ENCODE measurements at places on chromosomes 12 and 14. TPM values are rescaled to one million over a fixed set of nuclear protein-coding genes. Genes with fewer than 3 reads are reported as not detected.
A peak's percentile ranks its signal among the peaks of the same experiment; 100 is the strongest.

- no peak for DNase-seq
Measured at GRCh38 chr12:71349950-71350349, 89.6 kb upstream of the LGR5 start.

DNA sequence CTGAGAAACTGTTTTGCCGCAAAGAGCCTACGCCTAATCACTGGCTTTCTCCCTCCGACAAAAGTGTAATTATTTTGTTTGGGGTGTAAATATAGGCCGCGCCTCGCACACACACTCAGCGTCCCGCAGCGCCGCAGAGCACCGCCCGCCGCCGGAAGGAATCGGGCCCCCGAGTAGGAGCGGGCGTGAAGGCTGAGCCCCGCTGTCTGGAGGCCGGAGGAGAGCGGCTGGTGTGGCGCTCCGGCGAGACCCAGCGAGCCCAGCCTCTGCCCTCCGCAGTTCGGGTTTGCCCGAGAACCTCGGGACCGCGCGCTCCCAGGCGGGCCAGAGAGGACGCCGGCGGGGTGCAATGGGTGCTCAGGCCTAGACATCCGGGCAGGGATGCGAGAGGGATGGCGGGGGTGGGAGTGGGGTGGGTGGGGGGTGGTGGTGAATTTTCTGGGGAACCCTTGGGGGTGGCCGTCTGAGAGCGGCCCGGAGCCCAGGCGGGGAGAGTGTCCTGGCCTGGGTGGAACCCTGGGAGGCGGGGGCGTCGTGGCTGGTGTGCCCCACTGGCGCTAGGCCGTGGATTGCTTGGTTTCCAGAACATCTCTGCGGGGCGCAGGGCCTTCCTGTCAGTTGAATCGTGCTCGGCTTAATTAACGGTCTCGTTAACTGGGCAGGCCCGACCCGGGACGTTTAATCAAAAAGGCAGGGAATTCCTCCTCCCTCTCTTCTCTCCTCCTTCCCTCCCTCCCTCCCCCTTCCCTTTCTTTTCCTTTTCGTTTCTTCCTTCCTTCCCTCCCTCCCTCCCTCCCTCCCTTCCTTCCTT, 4.7 kb upstream of the LHX5 start:
- DNase-seq, result no peak

GRCh38 chr14:91252871-91253794, 8.6 kb upstream of the GPR68 start:
- peak; percentile 46 for DNase-seq

GRCh38 chr12:23523339-23523738, 426.1 kb downstream of the SOX5 start:
- no peak for DNase-seq

GRCh38 chr14:38662781-38663180, 406.9 kb upstream of the CLEC14A start:
- no peak for DNase-seq

- no peak for DNase-seq
Measured at GRCh38 chr12:96719660-96720362, 187.2 kb upstream of the NEDD1 start.

Gene OR11H7
- total RNA-seq, result not detected

Gene FAIM2
- 2.4 TPM for total RNA-seq

GRCh38 chr12:117063162-117063911, 35.9 kb downstream of the TESC start:
- DNase-seq, result peak; percentile 46

Gene ALX1
- not detected for total RNA-seq

GRCh38 chr14:28756884-28757570, 9.6 kb upstream of the FOXG1 start:
- DNase-seq, result no peak

Gene PPFIA2
- 1.3 TPM for total RNA-seq

GRCh38 chr12:71748081-71748850, 6.4 kb upstream of the RAB21 start:
- DNase-seq, result no peak

Gene KRT74
- total RNA-seq, result not detected

- no peak for DNase-seq
Measured at GRCh38 chr12:3809357-3810015, 56.6 kb upstream of the CRACR2A start.

Gene CD27
- not detected for total RNA-seq

- DNase-seq, result no peak
Measured at GRCh38 chr14:95535226-95536021, 574 bp downstream of the GLRX5 start.

DNA sequence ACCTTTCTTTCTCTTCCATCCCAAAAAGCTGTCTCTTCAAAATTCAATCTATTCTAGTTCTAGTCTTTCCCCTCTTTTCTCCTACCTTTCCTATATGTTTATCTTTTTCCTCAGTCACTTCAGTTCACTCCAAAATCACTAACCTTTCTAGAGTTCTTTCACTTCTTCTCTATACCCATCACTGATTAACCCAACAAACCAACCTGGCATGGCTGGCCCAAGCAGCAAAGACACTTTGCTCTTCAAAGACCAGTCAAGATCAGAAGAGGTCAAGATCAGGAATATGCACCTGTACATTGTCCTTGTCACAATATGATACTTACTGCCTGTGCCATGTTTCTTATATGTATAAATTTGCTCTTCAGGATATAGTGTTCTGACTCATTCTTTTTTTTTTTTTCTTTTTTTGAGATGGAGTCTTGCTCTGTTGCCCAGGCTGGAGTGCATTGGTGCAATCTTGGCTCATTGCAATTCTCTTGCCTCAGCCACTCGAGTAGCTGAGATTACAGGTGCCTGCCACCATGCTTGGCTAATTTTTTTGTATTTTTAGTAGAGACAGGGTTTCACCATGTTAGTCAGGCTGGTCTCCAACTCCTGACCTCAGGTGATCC, 112.9 kb downstream of the C12orf42 start:
- DNase-seq, result no peak

Gene PRR4
- 1.3 TPM for total RNA-seq

DNA sequence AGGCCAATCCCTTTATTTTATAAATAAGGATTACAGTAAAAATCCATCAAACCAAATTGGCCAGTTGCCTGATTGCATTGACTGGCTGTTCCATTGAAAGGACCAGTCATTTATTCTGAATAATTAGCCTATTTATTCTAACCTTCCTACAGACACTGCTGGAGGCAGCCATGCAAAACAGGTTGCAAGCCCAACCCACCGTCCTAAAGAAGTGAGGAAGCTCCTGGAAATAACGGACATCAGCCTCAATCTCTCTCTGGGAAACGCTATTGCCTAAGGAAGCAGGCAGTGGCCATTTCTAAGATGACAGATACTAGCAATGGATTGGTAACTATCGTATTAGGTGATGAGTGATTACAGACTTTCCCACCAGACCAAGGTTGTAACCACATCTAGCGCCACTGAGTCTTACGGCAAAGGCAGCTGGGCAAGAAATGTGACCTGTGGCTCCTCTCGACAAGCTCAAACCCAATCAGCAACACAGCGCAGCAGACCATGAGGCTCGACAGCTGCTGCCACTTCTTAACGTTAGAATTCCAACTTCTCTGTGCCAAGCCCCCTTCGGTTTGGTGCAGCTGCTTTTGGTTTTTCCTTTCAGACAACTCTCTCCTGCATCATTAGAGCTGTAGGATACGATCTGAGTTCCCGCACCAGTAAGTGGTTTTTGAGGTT, 134.2 kb downstream of the KCNK10 start:
- DNase-seq, result no peak

Gene FLVCR2
- total RNA-seq, result 1.4 TPM

- no peak for DNase-seq
Measured at GRCh38 chr12:126944684-126945083, 1322.3 kb upstream of the TMEM132C start.

DNA sequence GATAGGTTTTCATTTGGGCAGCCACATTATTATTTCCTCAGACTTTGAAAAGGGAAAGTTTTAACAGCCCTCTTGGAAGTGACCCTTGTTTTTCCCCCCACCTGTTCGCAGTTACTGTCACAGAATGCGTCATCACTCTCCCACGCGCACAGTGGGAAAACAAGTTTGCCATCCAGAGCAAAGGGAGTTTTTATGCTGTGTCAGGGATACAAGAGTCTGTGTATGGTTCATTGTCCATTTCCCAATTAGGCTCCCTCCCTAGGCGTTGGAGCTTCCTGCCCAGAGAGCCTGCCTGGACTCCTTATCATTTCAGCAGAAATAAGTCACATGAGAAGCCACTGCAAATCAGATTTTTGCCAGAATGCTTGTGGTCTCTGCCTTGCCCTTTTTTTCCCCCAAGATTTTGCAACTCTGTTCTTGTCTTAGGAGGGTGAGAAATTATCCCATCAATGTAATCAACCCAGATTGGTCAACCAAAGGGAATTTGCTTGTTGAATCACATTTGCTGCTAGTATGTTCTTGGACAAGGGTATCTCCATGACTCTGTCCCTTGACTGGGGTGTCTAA, 104.1 kb downstream of the IGF1 start:
- no peak for DNase-seq

- peak; percentile 83 for DNase-seq
Measured at GRCh38 chr12:89544681-89545184, 18.9 kb upstream of the POC1B start.

GRCh38 chr12:58420503-58420902, 479.1 kb downstream of the ATP23 start:
- no peak for DNase-seq

DNA sequence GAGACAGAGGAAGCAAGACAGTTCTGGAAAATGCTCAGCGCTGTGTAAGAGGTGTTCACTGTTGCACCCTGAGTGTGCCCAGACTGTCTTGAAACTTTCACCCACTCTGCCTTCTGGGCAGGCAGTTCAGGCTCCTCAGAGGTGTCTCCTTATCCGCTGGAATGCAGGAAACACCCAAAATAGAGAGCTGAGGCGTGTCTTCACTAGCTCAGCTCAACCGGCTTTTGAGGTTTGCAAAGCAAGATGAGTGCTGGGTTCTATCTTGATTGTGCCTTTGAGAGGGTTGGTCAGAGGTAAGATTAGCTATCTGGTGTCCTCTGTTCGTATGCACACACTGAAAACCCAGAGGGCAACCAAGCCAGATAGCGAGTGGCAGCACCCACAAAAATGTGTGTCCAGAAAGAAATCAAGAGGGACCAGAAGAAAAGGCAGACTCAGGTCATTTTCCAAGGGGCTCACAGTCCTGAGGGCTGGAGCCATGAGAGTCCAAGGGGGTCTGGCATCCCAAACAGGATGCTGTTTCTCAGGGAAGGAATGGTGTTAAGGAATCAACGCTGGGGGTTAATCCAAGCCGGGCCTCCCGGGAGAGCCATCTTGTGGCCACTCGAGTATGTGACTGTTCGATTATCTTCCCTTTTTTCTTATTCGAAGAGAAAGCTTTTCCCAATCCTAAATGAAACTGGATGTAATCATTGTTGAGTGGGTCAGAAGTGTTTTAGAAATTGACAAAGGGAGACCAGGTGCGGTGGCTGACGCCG, 47.1 kb downstream of the TBX3 start:
- DNase-seq, result no peak

- no peak for DNase-seq
Measured at GRCh38 chr14:61331992-61332657, 10.7 kb downstream of the PRKCH start.

DNA sequence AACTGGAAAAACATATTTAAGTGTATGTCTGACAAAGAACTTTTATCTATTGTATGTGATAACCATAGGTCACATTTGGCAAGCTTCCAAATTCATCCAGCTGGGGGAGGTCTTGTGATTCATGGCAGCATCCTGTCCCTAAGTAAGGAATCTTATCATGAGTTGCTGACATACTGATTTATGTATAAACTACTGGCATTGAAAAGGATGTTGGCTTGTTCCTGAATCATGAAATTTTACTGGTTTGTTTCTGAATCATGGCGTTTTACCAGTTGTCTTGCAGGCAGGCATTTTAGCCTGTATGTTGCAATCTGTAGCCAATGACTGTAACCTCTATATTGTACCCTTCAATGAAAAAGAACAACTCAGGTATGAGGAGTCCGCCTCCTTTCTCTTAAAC, 244.8 kb downstream of the IPO8 start:
- no peak for DNase-seq

DNA sequence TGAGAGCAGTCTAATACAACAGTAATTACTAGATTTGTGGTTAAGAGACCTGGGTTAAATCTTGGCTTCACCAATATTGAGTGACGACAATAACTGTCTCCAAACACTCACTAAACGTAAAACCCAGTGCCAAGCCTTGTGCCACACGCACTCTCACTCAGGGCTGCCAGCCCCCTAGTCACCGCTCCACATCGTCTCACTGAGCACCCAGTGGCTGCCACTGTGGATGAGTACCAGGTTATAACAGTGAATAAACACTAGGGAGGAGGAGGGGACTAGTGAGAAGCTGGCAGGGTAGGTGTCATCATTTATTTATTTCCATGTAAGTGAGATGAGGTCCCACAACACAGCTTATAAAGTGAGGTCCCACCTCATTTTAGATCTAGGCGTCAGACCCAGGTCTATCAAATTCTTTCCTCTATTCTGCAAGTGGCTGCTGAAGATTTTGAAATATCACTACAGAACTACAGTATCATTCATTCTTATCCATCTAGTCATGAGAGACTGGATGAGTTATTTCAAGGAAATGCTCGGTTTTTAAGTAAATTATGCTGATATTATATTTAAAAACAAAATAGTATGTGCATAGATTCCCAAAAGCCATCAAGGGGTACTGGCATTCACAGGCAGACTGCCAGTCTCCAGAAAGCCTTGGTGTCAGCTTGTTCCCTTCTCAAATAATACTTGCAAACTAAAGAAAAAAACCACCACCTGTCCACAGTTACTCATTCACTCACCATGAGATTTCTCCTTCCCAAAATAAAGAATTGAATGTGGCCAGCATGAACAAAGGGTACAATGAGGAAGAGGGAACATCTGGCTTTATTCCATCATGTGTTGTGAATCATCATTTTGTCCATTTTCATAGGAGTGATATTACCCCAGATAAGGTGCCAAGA, 84.0 kb downstream of the PTPN21 start:
- DNase-seq, result no peak

Gene DACT1
- 3.3 TPM for total RNA-seq

DNA sequence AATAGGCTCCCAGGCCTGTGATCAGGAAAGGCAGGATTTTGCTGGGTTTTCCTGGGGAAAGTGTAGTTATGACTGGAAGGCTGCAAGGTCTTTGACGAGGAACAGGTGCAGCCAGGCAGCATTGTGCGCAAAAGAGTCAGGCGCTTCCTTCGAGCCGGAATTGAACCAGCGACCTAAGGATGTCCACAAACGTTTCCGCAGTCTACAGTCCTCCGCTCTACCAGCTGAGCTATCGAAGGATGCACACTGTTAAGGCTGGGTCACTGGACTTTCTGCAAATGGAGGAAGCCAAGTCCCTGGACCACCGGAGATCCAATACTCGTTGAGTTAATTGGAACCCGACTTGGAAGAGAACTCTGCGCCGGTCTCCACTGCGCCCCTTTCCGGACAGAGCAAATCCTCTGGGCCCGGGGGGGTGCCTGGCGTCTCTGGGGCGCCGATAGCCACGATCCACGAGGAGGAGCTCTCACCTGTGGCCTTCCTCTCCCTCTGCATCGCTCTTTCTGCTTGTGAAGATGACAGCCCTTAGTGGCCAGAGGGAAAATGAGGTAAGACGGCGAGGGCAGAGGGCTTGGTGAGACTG, 18.4 kb upstream of the OR6S1 start:
- DNase-seq, result no peak
